ENCODE measurements at places on chromosomes 5 and 9.

DNA sequence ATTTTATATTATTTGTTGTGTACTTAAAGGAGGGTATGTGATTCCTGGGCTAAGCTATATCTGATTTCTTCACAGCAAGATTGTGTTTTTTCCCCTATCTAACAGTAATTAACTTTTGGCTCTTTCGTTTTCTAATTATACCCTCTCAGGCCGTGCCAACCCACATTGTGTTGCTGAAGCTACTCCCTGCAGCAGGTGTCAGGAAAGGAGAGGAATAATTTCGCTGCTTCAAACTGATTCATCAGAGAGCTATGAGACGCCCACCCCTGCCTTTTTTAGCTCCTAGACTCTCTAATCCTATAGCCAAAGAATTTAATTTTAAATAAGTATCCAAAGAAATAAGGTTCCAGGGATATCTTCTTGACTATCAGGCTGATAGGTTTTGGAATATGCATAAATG is 3.8 kb downstream of the CAVIN4 start:
- no peak for DNase-seq

- no peak for DNase-seq
Measured at GRCh38 chr5:135053989-135054388, 20.0 kb upstream of the PITX1 start.

DNA sequence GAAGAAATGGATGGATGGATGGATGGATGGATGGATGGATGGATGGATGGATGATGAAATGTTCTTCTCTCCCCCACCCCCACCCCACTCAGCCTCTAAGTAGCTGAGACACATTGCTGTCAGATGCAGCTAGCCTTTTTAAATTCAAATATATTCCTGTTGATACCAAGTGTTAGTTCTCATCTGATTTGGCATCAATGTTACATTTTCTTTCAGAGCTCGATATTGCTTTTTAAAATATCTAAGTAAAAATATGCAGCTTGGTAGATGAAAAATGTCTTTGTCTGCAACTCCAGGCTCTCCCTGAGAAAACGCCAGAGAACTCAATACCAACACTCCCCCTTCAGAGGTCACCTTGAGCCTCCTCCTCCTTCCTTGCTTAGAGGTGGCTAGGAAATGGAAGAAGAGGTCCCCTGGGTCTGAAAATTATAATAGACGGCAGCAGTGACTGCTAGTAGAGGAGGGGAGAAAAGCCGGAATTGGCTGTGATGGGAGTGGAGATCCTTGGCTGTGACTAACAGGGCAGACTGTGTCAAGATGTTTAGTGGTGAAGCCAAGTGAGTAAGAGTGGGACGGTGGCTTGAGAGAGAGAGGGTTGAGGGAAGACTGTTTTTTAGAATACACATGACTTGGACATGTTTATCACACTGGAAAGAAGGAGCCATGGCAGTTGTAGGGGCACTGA is 156.0 kb downstream of the ZNF462 start:
- DNase-seq = no peak

- DNase-seq = no peak
Measured at GRCh38 chr5:37730896-37731455, 108.9 kb downstream of the GDNF start.

GRCh38 chr5:33662722-33663427 is 222.1 kb downstream of the TARS1 start:
- no peak for DNase-seq

DNA sequence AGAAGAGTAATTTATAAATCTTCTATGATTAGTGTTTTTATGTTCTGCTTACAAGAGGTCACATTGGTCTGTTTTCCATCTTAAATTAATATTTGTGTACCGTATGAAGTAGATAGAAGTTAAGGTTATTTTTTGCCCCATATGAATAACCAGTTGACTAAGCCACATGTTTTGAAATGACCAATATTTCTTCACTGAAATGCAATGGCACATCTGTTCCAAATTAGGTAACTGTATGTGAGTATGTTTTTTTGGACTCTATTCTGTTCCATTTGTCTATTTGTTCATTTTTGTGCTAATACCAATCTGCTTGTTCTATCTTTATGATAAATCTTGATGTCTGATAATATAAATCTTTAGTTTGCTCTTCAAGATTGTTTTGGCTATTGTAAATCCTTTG is 17.7 kb downstream of the JAK2 start:
- no peak for DNase-seq

DNA sequence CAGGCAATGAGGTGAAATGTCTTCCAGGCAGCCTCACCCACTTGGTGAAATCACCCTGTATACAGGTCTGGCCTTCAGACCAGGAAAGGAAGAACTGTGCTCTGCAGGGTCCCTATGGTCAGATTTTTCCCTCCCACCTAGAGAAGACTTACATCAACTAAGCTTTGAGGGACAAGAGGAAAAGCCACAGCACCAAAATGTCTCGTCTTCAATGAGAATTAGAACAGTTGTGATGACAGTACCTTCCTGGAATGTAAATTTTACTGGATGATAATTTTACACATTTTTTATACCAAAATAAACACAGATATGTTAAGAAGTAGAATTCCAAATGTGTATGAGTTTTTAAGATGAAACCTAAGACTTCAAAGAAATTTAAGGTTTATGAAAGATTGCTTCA is 283.9 kb downstream of the SPOCK1 start:
- no peak for DNase-seq

- DNase-seq = no peak
Measured at GRCh38 chr5:143156086-143156485, 247.4 kb downstream of the NR3C1 start.

- DNase-seq = peak; percentile 55
Measured at GRCh38 chr5:37197340-37198050, 51.7 kb downstream of the CPLANE1 start.

- no peak for DNase-seq
Measured at GRCh38 chr5:109006129-109006528, 258.4 kb downstream of the FER start.

- DNase-seq = no peak
Measured at GRCh38 chr5:168822745-168823281, 243.6 kb upstream of the PANK3 start.

DNA sequence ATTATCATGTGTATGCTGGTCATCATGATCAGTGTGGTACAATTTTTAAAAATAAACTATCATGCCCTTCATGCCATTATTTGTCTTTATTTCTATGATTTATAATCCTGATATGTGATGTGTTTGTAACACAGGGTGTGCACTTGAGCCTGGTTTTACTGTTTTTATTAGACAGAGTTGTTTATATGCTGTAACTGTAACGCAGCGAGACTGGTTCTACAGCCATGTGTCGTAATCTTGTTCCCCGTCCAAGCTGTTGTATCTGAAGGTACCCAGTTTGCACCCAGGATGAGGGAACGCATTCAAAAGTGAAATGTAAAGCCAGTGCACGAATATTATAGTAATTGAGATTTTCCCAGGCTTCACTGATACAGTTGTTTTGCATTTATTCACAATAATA is 28.2 kb downstream of the SNX18 start:
- no peak for DNase-seq

DNA sequence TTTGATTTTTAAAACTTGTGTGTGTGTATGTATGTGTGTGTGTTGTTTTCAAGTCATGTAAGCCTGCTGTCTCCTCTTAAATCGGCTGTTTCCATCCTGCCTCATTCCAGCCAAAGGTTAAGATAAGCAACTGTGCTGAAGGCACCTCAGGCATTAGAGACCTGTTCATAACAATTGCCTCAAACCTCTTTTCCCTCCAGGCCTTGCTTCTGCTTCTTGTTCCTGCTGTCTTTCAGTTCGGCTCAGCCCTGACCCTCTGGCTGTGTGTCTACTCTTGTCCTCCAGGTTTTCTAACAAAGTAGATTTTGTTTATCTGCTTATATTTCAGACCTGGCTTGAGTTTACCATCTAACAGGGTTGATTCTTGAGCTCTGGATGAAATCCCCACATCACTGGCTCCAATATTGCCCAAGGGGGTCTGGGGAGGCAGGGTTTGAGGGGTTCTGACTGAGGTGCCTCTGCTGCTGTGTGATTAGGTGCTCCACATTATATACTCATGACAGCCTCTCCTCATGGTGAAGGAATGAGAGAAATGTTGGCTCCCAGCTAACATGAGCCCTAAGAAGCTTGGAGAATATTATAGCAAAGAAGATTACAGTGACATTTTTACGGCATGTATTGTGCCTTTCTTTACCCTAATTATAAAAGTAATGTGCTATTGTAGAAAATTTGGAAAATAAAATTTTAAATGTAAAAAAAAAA is 229.7 kb upstream of the PIK3R1 start:
- DNase-seq = no peak

GRCh38 chr5:19835442-19835841 is 152.6 kb downstream of the CDH18 start:
- no peak for DNase-seq

DNA sequence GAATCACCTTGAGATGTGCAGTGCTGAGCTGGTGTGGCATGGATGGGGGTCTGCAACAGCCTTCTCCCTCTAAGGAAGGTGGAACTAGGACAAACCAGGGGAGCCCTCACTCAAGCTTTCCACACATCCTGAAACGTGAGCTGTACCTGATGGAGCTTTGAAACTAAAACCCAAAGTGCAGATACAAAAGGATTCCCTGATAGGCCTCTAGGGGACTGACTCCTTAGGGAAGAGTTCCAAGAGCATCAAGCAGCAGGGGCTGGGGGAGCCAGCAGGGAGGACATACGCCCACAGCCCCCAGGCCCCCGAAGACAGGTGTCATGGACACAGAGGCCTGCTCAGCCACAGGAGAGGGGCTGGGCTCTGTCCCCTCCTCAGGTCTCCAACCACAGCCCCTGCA is 17.7 kb downstream of the ARHGEF37 start:
- DNase-seq = no peak

DNA sequence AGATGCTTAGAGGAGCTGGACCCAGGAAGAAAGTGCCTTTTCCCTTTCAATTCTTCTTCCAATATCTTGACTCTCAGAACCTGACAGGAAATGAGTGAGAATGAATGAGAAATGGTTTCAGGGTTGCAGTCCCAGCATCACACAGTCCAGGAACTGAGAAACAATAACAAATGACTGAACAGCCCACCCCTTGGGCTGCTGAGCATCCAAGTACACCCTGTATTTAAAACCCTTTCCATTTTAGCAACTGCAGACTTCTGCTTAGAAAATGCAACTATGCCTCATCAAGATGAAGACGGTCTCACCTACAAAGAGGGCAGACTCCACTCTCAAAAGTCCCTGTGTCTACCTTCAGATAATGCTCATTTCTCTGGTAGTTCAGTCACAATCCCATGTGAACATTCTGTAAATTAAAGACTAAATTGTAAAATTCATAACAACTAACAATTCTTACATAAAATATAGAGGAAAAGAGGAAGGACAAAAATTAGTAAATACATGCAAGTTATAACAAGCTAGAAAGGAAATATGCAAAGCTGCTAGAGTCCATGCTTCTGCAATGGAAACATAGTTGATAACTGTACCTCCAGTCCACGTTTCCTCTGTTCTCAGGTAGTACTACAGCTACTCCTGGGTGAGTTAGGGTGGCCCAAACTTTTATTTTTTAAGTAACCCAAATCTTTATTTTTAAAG is 316.5 kb downstream of the ICE1 start:
- no peak for DNase-seq

GRCh38 chr9:107548298-107549142 is 59.0 kb upstream of the KLF4 start:
- DNase-seq = peak; percentile 6

DNA sequence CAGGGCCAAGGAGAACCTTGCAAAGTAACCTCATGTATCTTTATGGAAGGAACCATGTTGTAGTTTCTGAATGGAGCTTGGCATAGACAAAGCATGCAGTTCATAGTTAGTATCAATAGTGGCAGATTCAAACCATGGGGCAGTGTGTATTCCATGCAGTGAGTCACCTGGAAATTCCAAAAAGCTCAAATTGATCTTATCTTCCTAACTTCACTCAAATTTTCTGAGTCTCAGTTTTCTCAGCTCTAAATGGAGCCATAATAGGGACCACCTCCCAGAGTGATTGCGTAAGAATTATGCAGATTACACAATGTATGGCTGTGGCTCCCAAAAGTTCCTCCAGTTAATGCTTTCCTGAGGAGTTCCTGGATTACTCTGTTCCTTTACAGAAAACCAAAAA is 549.9 kb upstream of the KLF4 start:
- no peak for DNase-seq

GRCh38 chr5:100273846-100274580 is 261.2 kb upstream of the FAM174A start:
- DNase-seq = no peak

DNA sequence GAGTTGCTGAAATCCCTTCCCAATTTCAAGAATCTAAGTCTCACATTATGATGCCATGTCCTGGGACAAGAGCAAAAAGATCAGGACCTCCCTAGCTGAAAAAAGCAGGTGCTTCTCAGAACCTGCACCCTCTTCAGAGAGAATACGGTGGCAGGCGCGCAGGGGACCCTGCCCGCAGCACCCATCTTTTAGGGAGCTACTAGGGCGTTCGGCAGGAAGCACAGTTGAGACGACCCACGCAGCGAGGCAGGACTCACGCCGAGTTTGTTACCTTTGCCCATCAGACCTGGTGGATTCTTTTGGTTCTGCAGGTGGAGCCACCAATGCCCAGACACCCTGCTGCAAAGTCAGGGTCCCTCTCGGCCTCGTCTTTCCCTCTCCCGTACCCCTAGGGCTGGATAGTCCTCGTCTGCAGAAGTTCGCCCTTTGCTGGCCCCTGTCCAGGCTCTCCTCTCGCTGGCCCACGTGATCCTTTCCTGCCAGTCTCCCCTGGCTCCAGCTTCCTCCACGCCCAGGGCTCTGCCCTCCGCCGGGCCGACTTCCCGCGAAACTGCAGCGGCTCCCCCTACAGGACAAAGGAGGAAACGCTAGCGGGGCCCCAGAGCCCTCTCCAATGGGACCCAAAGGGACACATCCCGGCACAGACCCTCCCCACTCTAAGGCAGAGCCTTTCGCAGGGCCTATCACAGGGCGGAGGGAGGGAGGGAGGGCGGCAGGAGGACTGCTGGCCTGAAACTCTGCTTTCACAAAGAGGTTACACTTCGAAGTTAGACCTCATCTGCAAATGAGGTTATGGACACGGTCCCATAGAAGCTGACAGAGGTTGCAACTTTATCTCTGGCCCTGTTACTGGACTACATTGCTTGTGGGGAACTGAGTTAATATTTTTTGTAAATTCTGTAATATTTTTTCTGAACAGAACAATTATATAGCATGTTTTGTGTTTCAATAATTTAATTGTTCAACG is 28.8 kb downstream of the TMEM174 start:
- DNase-seq = peak; percentile 76

GRCh38 chr9:104921067-104921741 is 6.8 kb downstream of the ABCA1 start:
- DNase-seq = peak; percentile 79

- no peak for DNase-seq
Measured at GRCh38 chr5:42894057-42894456, 82.4 kb upstream of the SELENOP start.

GRCh38 chr9:132372177-132373095 is 17.6 kb upstream of the SETX start:
- DNase-seq = no peak

DNA sequence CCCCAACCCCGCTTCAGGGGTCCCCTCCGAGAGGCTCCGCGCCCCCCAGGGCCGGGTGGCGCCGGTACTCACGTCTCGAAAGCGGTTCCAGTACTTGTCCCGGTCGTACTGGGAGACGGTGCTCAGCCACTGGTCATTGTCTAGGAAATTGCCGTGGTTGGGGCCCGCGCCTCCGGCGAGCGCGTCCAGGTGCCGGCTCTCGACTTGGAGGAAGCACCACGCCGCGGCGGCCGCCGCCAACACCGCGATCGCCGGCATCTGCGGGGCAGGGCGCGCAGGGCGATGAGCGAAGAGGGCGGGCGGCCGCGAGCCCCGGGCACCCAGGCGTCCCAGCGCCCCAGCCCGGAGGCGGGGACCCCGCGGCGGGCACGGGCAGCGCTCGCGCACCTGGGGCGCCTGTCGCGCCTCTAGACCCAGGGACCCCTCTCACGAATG is 808 bp downstream of the SPOCK1 start:
- no peak for DNase-seq

Measured in NAMALWA (cell line).